ENCODE measurements at places on chromosomes 3 and 15. TPM values are rescaled to one million over a fixed set of nuclear protein-coding genes. Genes with fewer than 3 reads are reported as not detected.

The STX19 gene
- not detected for total RNA-seq

The UROC1 gene
- total RNA-seq, result not detected

DNA sequence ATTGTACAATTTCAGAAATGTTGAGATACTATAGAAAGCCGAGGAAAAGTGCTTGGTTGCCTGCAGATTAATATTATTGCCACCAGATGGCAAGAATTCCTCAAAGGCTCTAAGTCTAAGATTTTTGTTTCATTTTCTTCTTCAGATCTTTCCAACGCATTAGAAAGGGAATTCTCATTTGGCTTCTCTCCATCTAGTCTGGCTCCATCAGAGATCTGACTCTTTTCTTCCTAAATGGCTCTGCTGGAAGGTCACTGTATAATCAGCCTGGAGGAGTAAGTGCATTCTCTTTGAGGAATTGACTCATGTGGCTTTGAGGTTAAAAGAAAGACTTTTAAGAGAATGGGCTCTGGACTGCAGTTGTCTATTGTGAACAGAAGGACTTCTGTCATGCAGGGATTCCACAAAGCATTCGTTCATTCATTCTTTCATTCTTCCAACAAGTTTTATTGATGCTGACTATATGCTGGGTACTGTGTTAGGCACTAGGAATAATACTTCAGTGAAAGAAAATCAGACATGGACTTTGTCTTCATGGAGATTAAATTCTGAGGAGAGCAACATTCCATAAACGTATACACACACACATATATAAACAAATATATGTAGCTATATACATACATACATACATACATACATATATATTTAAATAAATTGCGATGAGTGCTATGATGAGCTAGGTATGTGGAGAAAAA, 55.3 kb downstream of the SLC28A2 start:
- DNase-seq, result no peak

DNA sequence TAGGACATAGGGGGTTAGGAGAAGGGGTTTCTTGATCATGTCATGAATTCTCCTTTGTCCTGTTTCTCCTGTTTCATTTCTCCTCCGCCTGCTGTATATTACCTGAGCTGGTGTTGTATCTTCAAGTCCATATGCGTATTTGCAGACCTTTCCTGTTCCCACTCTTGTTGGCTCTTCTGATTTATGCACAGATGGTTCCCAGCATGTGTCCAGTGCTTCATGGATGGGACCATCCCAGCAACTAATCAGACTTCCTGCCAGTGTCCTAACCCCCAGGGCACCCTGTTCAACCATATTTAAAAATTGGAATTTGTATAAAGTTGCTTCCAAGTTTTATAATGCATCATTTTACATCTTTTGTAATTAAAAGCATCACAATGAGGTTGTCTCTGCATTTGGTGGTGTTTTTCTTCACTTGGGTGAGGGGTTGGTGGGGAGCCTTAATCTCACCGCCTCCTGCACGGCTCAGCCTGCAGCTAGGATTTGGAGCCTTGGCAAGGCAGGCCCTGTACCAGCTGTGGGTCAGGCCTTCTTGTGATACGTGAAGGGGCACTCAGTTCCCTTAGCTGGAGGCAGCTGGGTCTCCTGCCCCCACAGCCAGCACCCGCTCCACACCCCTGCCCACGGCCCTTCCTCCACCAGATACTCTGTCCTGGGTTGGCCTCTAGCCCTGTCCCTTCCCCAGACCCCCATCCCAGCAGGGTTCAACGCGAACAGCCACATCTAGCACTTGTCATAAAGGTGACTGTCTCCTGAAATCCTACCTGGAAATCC, 72.0 kb upstream of the BLM start:
- no peak for DNase-seq

GRCh38 chr15:85386261-85386660, 5.9 kb downstream of the AKAP13 start:
- DNase-seq, result no peak

GRCh38 chr15:71841563-71841962, 31.2 kb downstream of the NR2E3 start:
- no peak for DNase-seq

DNA sequence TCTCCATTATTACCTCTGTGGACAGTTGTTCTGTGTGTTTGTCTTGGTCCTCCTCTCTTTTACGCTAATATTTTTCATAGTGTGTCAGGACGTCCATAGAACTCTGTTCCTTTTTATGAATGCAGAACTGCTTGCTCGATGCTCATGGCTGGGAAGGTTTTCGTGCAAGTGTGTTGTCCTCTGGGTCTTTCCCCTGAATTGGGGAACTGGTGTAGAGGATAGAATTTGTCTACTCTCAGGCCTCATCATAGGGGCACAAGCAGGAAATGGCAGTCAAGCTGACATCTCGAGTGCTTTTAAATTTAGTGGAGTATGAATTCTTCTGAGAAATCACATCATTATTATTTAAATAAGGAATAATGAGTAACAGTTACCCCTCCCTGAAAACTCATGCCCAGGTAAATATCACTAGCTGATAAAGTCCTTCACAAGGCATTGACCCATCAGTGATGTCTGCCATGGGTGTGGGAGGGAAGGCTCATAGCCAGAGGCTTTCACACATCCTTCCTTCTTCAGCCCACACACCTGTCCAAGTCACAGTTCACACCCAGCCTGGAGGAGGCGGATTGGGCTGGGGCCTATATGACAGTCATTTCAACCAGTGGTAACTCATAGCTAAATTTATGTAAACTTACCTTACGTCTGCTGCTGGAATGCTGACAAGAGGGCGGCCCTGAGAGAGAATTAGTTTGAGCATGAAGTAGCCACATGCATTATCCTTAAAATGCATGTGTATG, 226.1 kb downstream of the PLCL2 start:
- no peak for DNase-seq

- no peak for DNase-seq
Observed at GRCh38 chr3:72169561-72170472, 384.9 kb upstream of the PROK2 start.

All from CD8-positive, alpha-beta memory T cell (primary cell).